ENCODE measurements at places on chromosomes 5 and 9.

GRCh38 chr9:127308652-127309434, 44.3 kb downstream of the GARNL3 start:
- no peak overlapping the region for H3K4me3 ChIP-seq
- no peak for DNase-seq
- no peaks in the 10 kb centered on the region for H3K36me3 ChIP-seq
- no peak overlapping the region for H3K27ac ChIP-seq

DNA sequence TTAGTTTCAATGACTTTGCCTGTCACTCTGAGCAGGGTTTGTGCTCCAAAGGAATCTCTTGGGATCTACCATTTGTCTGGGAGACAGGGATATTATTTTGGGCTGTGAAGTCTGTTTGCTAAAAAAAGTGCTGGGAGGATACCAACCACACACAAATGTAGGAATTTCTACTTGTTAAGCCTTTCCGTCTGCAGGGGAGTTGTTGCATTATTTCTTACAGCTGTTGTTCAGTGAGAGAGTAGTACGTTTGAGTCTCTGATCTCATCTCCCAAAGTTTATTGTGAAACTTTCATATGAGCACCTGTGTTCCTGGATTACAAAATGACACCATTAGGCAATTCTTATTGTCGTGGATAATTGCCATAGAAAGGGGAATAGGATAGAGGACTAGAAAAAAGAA, 78.3 kb upstream of the SEMA6A start:
- no peak overlapping the region for H3K27ac ChIP-seq
- no peak for DNase-seq
- H3K36me3 ChIP-seq, result no peaks in the 10 kb centered on the region
- H3K4me3 ChIP-seq, result no peak overlapping the region
- no peaks in the 10 kb centered on the region for H3K4me1 ChIP-seq
- H3K27me3 ChIP-seq, result no peaks in the 10 kb centered on the region

DNA sequence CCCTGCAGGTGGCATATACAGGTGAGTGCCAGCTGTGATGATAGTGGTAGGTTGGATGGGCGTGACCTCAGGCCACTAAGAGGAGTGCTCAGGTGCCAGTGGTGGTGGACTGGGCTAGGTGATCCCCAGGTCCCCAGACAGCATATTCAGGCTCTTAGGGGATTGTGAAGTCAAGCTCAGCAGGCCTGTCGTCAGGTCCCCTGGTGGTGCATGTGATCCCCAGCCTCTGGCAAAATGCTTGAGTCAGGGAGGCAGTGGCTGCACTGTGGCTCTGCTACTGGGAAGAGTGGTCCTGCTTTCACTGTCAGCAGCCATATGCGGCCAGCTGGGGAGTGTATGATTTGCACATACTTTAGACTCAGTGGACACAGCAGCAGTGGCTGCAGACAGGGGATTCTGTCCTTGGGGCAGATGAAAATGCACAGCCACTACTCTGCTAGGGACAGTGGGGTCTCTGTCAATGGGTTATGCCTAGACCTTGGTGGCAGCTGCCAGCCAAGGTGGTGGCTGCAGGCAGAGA, 31.6 kb upstream of the CTSL start:
- H3K27me3 ChIP-seq, result no peaks in the 10 kb centered on the region
- no peaks in the 10 kb centered on the region for H3K4me1 ChIP-seq
- H3K4me3 ChIP-seq, result no peak overlapping the region
- no peaks in the 10 kb centered on the region for H3K36me3 ChIP-seq
- no peak overlapping the region for H3K27ac ChIP-seq

GRCh38 chr9:121399883-121400607, 30.0 kb upstream of the STOM start:
- no peak overlapping the region for H3K27ac ChIP-seq
- DNase-seq, result no peak
- peaks cover 4% of the 10 kb centered on the region for H3K4me1 ChIP-seq
- no peak overlapping the region for H3K4me3 ChIP-seq

GRCh38 chr9:30235564-30235963, 2148.9 kb upstream of the ACO1 start:
- H3K36me3 ChIP-seq, result no peaks in the 10 kb centered on the region
- no peak overlapping the region for H3K27ac ChIP-seq
- no peaks in the 10 kb centered on the region for H3K27me3 ChIP-seq
- no peak overlapping the region for H3K4me3 ChIP-seq

- H3K36me3 ChIP-seq, result no peaks in the 10 kb centered on the region
- no peaks in the 10 kb centered on the region for H3K27me3 ChIP-seq
- H3K4me3 ChIP-seq, result no peak overlapping the region
- H3K27ac ChIP-seq, result no peak overlapping the region
- H3K4me1 ChIP-seq, result no peaks in the 10 kb centered on the region
- no peak for DNase-seq
These were observed 8.8 kb upstream of the IGFBPL1 start for GRCh38 chr9:38432922-38433510.

GRCh38 chr9:38001430-38001829, 67.6 kb downstream of the SHB start:
- no peak overlapping the region for H3K27ac ChIP-seq
- H3K4me3 ChIP-seq, result no peak overlapping the region
- H3K4me1 ChIP-seq, result no peaks in the 10 kb centered on the region

DNA sequence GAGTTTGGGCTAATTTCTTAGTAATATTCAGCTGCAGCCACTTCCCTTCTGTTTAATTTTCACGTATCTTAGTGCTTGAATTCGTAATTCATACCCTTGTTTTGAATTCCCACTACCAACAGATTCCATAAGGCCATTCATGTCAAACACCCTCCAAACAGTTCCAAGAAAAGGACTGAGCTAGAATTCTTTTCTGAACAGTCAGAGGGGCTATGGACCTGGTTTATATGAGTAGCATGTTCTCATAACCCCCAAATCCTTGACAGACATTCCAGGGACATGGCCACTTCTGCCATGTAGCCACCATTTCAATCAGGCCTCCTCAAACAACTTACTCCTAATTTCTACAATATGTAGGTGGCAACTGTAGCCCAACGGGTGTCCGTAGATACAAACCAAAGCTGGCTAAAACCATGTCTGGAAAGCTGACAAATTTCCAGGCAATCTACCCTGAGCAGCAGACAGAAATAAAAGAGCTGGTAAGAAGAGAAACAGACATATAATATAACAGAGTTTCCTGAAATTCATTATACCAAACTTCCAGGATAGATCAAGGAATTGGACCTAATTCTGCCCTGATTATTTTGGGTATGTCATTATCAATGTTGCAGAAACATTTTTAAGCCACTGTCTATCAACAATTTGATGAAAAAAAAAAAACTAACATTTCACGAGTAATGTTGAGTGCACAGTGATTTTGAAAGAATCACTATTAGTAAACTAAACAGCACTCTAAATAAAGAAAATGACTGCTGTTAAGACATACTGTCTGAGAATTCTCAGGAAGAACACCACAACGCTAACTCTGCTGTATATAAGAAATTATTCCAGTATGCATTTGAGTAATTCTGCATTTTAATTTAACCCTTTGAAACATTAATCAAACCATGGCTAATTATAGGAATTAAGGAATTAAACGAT, 40.7 kb downstream of the EBF1 start:
- no peaks in the 10 kb centered on the region for H3K36me3 ChIP-seq
- no peak overlapping the region for H3K27ac ChIP-seq
- H3K4me3 ChIP-seq, result no peak overlapping the region

DNA sequence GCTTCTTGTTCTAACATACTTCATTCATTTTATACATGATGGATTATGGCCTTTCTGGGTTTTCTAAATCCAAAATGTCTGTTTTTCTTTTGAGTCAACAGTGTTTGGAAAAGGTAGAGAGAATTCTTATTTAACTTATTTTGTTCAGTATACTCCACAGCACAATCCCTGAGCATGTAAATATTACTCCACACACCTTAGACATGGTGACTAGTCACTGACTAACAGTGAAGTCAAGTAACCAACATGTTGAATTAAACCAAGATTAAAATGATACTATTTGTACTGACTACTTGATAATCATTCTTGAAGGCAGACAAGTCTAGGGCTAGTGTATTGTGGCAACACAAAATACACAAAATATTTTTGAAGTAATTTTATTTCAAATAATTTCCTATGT, 55.0 kb downstream of the HAPLN1 start:
- H3K36me3 ChIP-seq, result no peaks in the 10 kb centered on the region
- DNase-seq, result no peak
- no peak overlapping the region for H3K4me3 ChIP-seq
- no peaks in the 10 kb centered on the region for H3K27me3 ChIP-seq

- no peaks in the 10 kb centered on the region for H3K4me1 ChIP-seq
- peaks cover 3% of the 10 kb centered on the region for H3K27me3 ChIP-seq
- DNase-seq, result no peak
These were observed 75.7 kb downstream of the MED10 start for GRCh38 chr5:6302684-6303083.

- no peaks in the 10 kb centered on the region for H3K36me3 ChIP-seq
- peaks cover 7% of the 10 kb centered on the region for H3K4me1 ChIP-seq
- DNase-seq, result peak; percentile 75
- H3K4me3 ChIP-seq, result peak overlapping the region; percentile 93
- no peaks in the 10 kb centered on the region for H3K27me3 ChIP-seq
- peak overlapping the region; percentile 74 for H3K27ac ChIP-seq
These were observed 46.8 kb upstream of the RNF20 start for GRCh38 chr9:101486693-101487442.

DNA sequence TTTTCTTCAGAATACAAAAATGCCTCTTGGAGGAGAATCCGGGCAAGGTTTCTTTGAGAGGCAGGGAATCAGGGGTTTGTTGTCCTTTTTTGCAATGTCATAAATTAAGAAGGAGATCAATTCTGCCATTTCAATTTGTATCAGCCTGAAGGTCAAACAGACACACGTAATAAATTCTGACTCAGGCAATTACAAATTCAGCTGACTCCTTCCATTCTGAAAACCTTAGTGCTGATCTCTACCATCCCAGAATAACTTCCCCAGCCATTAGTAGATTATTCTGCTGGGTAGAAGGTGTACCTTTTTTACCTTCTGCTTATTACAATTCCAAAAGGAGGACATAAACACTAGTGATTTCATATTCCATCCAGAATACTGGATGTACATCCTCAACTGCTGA, 516.6 kb downstream of the AGTPBP1 start:
- H3K27me3 ChIP-seq, result no peaks in the 10 kb centered on the region
- H3K4me3 ChIP-seq, result no peak overlapping the region
- no peak for DNase-seq
- H3K27ac ChIP-seq, result no peak overlapping the region
- no peaks in the 10 kb centered on the region for H3K36me3 ChIP-seq
- no peaks in the 10 kb centered on the region for H3K4me1 ChIP-seq

GRCh38 chr5:177421062-177421798, 5.2 kb upstream of the GRK6 start:
- H3K27me3 ChIP-seq, result no peaks in the 10 kb centered on the region
- no peaks in the 10 kb centered on the region for H3K4me1 ChIP-seq
- no peak overlapping the region for H3K4me3 ChIP-seq
- no peak overlapping the region for H3K27ac ChIP-seq
- no peak for DNase-seq
- H3K36me3 ChIP-seq, result no peaks in the 10 kb centered on the region

GRCh38 chr9:109311731-109312130, 9.1 kb downstream of the EPB41L4B start:
- peaks cover 4% of the 10 kb centered on the region for H3K27me3 ChIP-seq
- no peak overlapping the region for H3K4me3 ChIP-seq
- no peaks in the 10 kb centered on the region for H3K4me1 ChIP-seq
- no peaks in the 10 kb centered on the region for H3K36me3 ChIP-seq

- DNase-seq, result no peak
- H3K4me1 ChIP-seq, result no peaks in the 10 kb centered on the region
- no peak overlapping the region for H3K27ac ChIP-seq
- no peak overlapping the region for H3K4me3 ChIP-seq
These were observed 137.6 kb downstream of the CRB2 start for GRCh38 chr9:123493627-123494026.
